ENCODE measurements at places on chromosomes 16 and 17. TPM values are rescaled to one million over a fixed set of nuclear protein-coding genes. Genes with fewer than 3 reads are reported as not detected.

HOXB9 gene
- not detected for total RNA-seq

CHST4 gene
- total RNA-seq = 7.6 TPM

AATK gene
- total RNA-seq = 13.4 TPM

KRTAP4-5 gene
- not detected for total RNA-seq

C16orf89 gene
- 27.9 TPM for total RNA-seq

C16orf74 gene
- total RNA-seq = 0.39 TPM

MYO1D gene
- total RNA-seq = 71.9 TPM

ASPHD1 gene
- total RNA-seq = 7.0 TPM

RNF43 gene
- 17.8 TPM for total RNA-seq
